Stimulated activated CD4-positive, alpha-beta T cell treated with anti-CD3 and anti-CD28 coated beads, Interleukin-4, amount 100 ng/mL, for 1 hour (primary cell): ENCODE measurements at places on chromosomes 3 and 15.
A peak's percentile ranks its signal among the peaks of the same experiment; 100 is the strongest.

DNA sequence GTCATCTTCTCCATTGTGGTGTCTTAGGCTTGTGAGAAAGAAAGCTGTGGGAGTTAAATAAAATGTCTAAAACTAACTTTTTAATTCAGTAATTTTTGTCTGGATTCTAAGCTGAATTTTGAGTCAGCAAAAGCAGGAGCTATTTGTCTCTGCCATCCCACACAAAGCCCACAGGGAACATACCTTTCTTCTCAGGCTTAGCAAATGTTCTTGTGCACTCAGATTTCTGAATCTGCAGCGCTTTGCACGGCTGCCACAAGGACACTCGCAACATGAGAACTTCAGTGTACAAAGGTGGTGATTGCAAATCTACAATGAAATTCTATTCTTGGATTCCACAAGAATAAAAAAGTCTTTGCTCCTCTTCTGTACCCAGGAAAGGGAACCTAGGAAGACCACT, 88.2 kb upstream of the RNF7 start:
- DNase-seq: no peak

GRCh38 chr3:59483191-59483590, 433.4 kb upstream of the CFAP20DC start:
- DNase-seq: no peak

GRCh38 chr3:99780749-99781148, 36.9 kb upstream of the CMSS1 start:
- DNase-seq: no peak

DNA sequence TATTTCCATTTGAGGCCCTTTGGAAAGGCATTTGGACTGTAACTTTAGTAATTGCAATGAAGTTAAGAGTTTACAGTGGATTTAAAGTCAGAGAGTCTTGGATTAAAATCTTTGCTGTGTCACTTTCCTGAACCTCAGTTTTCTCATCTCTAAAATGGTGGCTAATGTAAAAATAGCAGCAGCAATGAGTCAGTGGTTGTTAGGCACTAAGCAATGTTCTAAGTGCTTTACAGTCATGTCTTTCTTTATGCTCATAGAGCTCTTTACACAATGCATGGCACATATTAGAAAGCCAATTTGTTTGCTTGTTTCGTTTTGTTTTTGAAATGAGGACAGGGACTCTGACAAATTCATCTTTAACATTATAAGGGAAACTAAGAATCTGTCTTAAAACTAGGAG, 222.7 kb upstream of the DNAJC19 start:
- no peak for DNase-seq

GRCh38 chr3:69696367-69696766, 42.9 kb upstream of the MITF start:
- DNase-seq: no peak

DNA sequence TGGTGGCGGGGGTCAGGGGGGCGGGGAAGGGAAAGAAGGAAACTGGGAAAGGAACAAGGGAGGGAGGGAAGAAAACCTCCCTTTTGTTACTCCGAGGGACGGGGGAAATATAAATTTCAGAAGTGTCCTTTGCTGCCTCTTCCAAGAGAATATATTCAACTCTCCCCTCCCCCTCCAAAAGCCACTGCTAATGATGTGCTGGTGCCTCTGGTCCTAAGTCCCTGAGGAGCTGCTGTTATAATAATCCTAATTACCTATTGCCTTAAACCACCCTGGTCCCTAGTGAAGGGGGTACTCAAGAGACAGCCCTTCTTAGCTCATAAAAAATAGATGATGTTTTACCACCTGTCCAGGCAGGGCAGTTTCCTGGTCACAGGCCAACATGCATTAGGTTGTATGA, 118.3 kb upstream of the TRIM42 start:
- no peak for DNase-seq

- DNase-seq: peak; percentile 69
Measured at GRCh38 chr3:69282181-69282580, 103.7 kb downstream of the FRMD4B start.

GRCh38 chr3:65039754-65040210, 352.0 kb upstream of the ADAMTS9 start:
- DNase-seq: no peak

DNA sequence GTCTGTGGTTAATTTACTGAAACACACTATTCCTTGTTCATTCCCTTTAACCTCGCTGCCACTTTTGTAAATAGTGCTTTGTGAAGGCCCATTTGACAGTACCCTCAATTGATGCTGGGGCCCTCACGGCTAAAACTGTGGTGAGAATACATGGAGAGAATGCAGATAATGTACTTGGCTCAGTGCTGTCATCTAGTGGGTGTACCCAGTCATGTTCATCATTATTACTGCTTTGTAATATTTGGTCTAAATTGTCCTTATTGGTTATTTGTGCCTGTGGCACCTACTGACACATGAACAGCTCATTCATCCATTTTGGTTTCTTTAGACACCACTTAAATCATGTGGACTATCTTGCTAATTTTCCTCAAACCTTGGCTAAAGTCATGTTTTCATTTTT, 543.6 kb downstream of the EDEM1 start:
- no peak for DNase-seq

GRCh38 chr3:52756141-52756540, 14.6 kb downstream of the NEK4 start:
- no peak for DNase-seq

DNA sequence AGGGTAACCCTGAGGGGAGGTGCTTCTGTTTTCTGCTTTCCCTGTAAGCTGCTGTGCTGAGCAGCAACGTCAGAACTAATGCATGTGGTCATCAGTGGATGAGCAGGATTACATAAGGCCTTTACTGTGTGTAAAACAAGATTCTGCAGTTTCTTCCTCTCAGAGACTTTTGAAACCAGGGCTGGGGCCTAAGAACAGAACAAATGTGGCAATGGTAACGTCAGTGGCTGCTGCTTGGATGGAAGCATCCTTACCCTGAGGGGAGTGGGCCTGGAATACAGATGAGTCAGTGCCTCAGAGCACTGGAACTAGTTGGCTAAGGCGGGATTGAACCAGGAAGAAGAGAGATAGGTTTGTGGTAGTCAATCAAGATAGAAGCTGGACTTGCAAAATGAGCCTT, 180.2 kb upstream of the KCNH8 start:
- DNase-seq: no peak

- DNase-seq: no peak
Measured at GRCh38 chr3:20540066-20540465, 354.1 kb upstream of the SGO1 start.

- no peak for DNase-seq
Measured at GRCh38 chr3:16415911-16416476, 97.5 kb downstream of the RFTN1 start.

- DNase-seq: no peak
Measured at GRCh38 chr15:47803767-47804166, 86.5 kb downstream of the SEMA6D start.

DNA sequence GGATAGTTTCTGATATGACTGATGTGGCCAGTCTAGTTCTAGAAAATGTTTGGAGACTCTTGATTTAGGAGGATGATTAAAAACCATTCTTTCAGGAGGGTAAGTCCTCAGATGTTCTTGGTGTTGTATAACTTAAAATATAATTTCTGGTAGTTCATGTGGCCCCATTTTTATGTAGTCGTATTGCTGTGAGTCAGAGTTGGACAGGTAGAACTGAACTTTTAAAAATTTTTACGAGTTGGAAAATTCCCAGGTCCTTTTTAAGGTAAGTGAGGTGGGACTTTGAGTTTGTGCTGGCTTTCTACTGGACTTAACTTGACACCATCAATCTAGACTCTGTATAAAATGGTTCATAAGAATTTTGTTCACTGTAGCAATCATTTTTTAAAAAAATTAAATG, 92.3 kb downstream of the TCF12 start:
- DNase-seq: no peak

GRCh38 chr3:167166594-167167253, 213.4 kb downstream of the ZBBX start:
- no peak for DNase-seq

DNA sequence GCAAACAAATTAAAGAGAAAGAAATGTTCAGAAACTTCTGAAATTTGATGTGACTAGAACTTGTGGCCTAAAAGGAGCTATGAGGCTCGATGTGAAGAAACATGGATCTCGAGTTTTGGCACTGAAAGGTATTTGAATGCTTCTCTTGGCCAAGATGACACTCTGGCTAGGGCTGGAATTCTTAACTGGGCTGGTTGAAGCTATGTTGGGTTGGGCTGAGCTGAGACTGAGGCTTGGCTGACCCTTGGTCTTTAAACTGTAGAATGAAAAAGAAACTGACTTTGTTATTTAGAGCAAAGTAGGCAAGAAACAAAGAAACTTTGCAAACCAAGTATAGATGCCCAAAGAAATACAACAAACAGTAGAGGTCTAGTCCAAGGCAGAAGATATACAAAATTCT, 28.1 kb upstream of the CLDN16 start:
- no peak for DNase-seq

DNA sequence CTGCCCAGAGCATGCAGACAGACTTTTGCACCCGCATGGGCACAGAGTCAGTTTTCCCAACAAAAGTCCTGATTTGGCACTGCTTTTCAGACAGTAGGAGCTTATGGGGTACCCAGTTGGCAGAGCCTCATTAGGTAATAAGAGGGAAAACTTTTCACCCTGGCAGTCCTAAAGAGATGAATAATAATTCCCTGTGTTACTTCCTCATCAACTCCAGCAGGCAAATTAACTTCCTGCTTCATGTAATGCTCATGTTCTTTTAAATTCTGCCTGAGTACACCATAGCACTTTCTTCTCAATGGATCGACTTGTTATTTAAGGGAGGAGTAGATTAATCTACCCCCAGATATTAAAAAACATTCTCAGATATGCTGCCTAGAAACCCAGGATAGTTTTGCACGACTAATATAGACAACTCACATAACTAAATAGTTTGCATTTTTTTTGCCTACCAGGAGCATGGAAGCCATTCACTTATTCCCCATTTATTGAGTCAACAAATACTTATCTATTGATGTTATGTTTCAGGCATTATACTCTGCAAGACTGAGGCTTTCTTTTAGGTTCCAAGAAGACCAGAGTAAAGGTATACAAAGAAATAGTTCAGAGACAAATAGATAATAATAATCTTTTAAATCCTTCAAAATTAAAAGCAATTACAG, 214.5 kb downstream of the KCNMB2 start:
- no peak for DNase-seq

DNA sequence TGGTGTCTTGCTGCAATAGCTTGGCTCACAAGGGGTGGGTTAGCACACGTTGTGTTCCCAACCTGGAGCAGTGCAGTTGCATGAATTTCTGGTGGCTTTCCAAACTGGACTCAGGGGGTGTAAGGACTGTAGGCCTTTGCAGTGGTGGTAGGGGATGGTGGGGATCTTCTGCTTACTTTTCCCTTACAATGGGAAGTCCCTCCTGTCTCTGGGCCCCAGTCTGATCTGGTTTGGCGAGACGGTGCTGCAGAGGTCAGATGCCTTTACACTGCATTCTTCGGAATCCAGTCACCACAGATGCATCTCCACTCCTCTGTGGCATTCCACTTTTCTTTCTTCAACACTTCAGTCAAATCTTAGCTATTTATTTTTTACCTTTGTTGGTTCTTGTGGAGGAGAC, 132.1 kb downstream of the DOCK3 start:
- no peak for DNase-seq

GRCh38 chr3:117509858-117510257, 800.3 kb downstream of the TUSC7 start:
- DNase-seq: no peak

GRCh38 chr3:132927896-132928295, 110.3 kb upstream of the TMEM108 start:
- no peak for DNase-seq

DNA sequence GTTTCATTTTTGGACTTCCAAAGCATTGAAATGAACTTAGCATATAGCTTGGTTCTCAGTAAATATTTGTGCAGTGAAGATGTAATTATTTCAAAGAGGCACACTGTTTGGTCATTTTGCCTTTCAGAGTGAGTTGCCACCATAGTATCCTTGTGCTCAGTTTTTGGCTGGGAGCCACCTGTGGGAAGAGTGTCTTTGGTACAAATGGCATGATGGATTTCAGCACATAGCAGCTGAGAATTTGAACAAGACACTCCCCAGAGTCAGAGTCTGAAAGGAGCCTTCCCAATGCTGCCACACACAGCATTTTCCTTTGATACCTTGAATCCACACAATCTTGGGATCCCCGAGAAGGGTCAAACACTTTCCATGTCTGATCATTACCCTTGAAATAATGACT, 897.2 kb upstream of the ARPP21 start:
- no peak for DNase-seq

GRCh38 chr3:149796026-149796425, 3.7 kb upstream of the ANKUB1 start:
- no peak for DNase-seq

GRCh38 chr15:38005953-38006808, 71.7 kb downstream of the TMCO5A start:
- no peak for DNase-seq

DNA sequence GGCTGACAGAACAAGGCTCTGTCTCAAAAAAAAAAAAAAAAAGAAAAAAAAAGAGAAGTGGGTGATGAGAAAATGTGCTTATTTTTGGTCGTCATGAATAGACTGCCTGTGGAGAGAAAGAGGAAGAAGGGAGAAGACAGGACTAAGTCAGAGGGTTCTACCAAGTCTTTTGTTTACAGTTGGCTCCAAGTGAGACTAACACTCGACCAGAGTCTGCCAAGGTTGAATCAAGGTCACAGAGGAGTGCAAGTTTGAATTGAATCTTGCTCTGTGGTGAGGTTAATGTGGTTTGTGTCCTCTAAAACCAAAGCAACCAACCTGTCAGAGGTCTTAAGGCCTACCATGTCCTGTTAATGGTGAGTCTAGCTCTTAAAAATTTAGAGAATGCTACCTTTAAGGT, 334.1 kb upstream of the GRM7 start:
- DNase-seq: no peak

GRCh38 chr3:123098426-123099330, 31.9 kb downstream of the PDIA5 start:
- no peak for DNase-seq

DNA sequence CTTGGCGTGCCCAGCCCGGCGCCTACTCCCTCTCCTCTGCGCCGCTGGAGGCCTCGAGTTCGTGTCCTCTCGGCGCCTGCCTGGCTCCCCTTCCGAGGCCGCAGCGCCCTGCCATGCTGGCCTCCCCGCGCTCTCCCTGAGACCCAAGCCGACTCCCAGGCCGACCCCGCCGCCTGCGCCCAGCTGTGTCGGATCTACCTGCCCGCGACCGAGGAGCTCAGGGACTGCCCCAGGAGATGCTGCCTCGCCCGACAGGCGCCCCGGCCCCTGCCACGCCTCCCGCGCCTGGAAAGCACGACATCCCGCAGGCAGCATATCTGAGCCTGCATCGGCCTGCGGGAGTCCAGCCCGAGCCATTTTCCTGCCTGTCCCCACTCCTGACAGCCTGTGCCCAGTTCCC, 16.1 kb downstream of the PAQR9 start:
- DNase-seq: no peak

- DNase-seq: no peak
Measured at GRCh38 chr3:32371461-32372212, 20.0 kb upstream of the CMTM7 start.

DNA sequence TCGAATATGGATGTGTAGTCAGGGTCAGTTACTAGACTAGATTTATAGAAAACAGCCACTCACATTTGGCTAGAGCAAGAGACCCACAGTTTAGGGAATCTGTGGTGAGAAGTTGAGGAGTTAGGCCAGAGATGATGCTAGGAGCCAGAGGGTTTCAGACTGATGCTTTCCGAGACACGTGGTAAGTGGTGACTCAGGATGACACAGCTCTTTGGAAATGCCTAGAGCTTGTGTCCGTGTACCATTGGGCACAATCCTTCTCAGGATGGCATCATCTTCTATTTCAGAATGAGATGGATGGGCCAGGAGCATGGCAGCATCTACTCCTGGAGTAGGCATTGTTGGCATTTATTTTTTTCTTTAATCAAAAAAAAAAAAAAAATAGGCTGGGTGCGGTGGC, 28.5 kb downstream of the PTPRG start:
- DNase-seq: no peak
